NCI-H1048 (cell line): ENCODE measurements at places on chromosomes 2 and 18.

DNA sequence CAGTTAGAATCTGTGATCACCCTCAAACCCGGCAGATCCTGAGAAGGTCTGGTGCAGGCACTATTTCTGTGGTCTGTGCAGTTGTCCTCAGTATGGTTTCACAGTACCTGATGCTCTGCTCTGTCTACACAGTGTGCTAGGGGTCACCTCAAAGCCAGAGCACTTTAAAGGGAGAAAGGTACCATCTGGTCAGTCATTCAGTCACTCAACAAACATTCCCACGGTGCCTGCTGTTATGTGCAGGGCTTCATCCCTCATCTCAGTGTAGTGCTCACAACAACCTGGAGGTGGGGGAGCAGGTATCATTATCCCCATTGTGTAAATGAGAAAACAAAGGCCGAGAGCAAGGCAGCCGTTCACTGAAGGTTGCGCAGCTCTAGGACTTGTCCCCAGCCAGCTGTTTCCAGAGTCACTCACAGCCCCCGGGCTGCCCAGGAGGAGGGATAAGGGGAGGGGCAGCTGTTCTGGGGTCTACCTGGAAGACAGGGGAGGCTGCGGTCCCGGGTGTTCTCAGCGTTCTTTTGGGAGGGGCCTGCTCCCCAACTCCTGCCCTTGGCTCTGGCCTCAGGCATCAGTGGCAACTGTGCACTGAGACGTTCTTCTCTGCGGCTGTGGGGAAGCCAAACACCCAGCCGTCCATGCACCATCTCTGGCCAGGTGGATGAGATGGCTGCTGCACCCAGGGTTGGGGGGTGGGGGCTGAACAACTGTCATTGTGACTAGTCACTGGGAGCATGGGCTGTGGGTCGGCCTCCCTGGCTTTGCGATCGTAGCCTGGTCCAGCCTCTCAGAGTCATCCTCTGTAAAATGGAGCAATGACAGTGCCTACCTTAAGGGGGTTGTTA lies 9.2 kb downstream of the INHBB start:
- DNase-seq = no peak

DNA sequence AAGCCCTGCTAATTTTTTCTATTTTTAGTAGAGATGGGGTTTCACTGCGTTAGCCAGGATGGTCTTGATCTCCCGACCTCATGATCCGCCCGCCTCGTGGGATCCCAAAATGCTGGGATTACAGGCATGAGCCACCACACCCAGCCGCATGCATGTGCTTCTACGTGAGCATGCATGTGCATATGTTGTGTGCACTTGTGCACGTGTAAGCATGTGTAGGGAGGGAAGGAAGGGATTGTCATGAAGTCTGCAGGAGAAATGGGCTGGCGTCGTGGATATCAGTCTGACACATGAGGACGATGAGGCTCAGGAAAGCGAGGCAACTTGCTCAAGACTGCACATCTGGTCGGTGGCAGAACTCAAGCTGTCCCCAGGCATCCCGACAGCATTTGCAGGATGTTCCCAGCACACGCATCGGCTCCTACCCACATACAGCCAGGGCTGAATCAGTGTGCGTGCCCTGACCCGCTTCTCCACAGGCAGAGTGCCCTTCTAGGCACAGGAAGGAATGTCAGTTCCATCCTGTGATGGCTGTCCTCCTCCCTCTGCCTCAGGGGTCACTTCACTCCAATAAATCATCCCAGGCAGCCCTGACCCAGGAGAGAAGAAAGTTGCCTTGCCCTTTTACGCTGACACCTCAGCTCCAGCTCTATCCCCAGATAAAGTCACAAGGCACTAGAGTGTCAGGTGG lies 49.9 kb upstream of the SLC14A2 start:
- no peak for DNase-seq

DNA sequence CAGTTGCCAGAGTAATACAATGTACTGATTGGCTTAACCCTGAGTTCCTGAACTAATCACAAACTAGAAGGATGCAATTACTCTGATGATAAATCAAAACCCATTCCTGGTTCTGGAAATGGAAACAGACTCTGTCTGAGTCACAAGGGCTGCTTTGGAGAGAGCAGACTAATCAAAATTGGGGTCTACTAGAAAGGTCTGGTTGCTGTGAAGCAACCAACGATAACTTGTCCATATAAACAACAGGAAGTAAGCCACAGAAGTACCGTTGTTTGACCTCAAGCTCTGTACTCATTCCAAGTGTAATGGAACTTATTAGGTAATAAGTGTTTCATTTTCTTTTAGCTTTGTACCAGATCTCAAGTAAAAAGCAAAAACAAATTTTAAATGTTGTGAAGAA lies 49.7 kb downstream of the RASGRP3 start:
- DNase-seq = no peak

- no peak for DNase-seq
Measured at GRCh38 chr2:136801661-136802060, 36.3 kb downstream of the THSD7B start.

DNA sequence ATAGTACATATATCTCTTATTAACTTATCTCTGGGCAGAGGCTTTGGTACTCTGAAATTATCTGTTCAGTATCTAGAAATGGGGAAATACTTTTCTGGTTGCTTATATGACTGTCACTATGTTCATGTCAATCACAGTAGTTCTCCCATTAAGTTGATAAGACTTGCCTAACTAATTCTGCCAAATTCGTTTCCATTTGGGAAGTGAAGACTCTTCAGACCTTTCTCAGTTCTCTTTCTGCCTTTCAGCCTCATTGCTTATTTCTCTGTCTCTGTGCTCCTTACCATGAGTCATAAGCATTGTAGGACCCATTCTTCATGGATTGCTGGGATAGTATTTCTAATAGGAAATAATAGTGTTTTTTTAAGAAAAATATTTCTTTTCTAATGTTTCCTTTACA lies 113.5 kb downstream of the PHLPP1 start:
- DNase-seq = no peak

- no peak for DNase-seq
Measured at GRCh38 chr18:23422751-23423418, 30.2 kb upstream of the RIOK3 start.

GRCh38 chr2:131036269-131036668 lies 57.0 kb downstream of the FAM168B start:
- no peak for DNase-seq

GRCh38 chr2:200307724-200308545 lies 1.4 kb downstream of the SPATS2L start:
- DNase-seq = no peak

DNA sequence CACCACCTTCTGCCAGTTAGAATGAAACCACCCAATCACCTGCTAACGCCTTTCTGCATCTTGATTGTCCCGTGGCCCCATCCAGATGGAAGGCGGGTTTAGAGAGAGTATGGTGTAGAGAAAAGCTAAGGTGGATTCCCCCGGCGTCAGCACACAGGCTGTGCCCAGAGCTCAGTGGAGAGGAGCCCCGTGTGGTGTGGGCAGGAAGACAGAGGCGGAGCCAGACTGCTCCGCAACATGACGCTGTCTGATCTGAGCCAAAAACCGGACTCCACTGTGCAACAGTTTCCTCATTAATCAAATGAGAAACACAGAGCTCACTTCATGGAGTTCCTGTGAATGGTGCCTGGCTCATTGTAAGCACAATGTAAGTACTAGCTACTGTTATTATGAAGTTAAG lies 448.1 kb upstream of the SMIM21 start:
- no peak for DNase-seq

GRCh38 chr2:59490192-59490591 lies 1063.3 kb downstream of the BCL11A start:
- DNase-seq = no peak

- DNase-seq = no peak
Measured at GRCh38 chr2:33796511-33796910, 197.4 kb upstream of the FAM98A start.

- DNase-seq = no peak
Measured at GRCh38 chr2:224166654-224167053, 127.6 kb upstream of the SERPINE2 start.

DNA sequence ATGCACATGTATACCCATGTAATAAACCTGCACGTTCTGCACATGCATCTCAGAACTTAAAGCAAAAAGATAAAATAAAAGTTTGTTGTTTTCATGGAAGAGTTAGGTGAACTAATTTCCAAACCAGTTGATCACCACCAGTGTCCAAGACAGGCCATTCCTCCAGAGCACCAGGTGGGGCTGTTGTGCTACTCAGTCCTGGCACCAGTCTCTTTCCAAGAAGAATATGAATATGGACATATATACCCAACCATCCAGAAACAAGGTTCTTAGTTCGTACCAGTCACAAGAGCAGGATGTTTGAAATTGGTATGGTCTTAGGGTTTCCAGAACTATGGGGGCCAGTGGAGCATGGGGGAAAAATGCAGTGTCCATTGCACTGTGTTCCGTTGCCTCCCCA lies 17.2 kb upstream of the TNP1 start:
- DNase-seq = no peak

DNA sequence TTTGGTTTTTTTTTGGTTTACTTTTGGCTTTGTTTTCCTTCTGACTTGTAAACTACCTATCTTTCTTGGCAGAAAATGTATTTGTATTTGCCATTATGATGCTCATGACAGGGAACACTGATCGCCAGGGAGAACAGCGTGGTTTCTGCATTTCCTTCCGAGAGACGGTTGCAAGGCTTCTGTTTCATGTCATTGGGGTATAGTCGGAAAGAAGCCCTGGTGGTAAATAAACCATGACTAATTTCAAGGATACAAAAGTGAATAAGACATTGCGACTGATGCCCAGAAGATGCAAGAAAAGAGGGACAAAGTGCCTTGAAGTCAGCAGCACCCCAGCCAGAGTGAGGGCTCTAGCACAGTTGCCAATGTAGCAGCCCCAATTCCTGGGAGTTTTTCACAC lies 4.2 kb upstream of the CAPN14 start:
- DNase-seq = no peak

DNA sequence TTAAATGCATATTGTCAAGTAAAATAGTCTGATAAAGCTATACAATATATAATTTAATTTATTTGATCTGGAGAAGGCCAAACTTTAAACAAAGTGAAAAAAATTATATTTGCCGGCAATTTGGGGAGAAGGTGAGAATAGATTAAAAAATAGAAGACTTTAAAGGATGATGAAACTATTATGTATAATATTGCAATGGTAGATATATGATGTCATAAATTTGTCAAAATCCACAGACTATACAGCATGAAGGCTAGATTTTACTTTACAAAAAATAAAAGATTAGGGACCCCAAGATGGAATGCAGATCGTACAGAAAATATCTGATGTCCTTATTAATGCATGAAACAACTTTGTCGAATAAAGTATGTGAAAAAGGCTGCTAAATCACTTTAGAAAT lies 67.3 kb upstream of the MAL start:
- no peak for DNase-seq

GRCh38 chr2:176493909-176494308 lies 224.7 kb downstream of the MTX2 start:
- no peak for DNase-seq

GRCh38 chr18:38695559-38696280 lies 1130.1 kb upstream of the CELF4 start:
- DNase-seq = no peak

DNA sequence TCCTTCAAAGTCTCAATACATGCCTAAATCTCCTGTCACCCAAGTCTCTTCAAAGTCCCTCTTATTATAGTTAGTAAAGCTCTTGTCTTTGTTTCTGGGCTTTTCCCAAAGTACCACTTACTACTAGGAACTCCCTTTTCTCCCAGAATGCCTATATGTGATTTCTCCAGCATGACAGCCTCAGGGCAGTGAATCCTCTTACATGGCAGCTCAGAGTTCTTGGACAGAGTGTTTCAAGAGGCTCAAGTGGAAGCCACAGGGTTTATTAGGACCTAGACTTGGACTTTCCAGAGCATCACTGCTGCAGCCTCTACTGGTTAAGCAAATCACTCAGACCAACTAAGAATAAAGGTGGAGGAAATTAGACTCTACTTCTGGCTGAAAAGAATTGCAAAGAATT lies 98.9 kb downstream of the CSRNP3 start:
- DNase-seq = no peak

GRCh38 chr2:152730591-152731333 lies 12.3 kb downstream of the ARL6IP6 start:
- no peak for DNase-seq

GRCh38 chr2:202410092-202410491 lies 34.0 kb downstream of the BMPR2 start:
- no peak for DNase-seq

GRCh38 chr2:27838502-27838901 lies 51.7 kb downstream of the RBKS start:
- no peak for DNase-seq

- DNase-seq = no peak
Measured at GRCh38 chr18:72091369-72091768, 452.8 kb downstream of the CBLN2 start.

GRCh38 chr2:204842661-204843485 lies 297.6 kb downstream of the PARD3B start:
- DNase-seq = no peak

GRCh38 chr2:54752439-54752838 lies 29.0 kb downstream of the EML6 start:
- DNase-seq = no peak

DNA sequence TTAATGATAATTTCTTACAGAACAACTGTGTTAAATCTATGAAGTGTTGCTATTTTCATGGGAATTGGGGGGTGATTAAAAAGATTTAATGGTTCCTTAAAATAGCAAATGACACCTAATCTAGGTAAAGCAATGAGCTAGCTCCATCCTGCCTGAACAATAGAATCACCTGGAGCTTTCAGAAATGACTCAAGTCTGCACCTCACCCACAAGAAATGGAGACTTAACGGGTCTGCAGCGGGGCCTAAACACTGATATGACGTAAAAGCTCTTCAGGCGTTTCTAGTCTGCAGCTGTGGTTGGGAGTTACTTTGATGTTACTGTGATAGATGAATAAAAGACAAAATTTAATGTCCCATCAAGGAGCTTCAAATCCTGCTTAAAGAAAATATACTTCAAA lies 328.2 kb downstream of the RND3 start:
- DNase-seq = no peak

- no peak for DNase-seq
Measured at GRCh38 chr2:197156771-197157170, 153.8 kb downstream of the ANKRD44 start.

GRCh38 chr2:53484531-53484930 lies 283.1 kb upstream of the CHAC2 start:
- DNase-seq = no peak
